ENCODE measurements at places on chromosomes 12 and 14.

DNA sequence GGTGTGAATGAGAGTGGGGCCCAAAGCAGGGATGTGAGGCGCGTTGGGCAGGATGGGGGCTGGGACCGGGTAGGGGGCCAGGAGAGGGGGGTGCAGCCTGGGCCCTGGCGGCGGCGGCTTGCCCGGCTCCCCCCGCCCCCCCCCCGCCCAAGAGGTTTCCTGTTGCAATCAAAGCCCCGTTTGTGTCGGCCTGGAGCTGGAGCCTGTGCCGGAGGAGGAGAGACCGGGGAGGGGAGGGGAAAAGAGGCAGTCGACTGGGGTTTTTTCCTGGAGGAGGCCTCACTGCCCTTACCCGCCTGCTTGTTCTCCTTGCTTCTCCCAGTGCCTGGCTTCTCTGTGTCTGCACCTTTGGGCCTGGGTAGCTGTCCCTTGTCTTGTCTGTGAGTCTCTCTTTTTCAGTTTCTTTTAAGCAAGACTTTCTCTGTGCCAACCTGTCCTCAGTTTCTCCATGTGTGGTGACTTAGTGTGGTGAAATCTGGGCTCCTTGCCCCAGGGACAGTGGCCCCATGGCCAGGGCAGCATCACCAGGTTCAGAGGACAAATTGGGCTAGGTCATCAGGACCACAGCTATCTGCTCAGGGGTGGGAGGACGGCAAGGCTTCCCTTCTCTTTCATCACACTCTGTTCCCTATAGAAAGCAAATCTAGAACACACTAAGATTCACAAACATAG, 8.5 kb downstream of the RARG start:
- no peak for DNase-seq

- DNase-seq: no peak
Observed at GRCh38 chr12:107914460-107914977, 140.0 kb downstream of the ASCL4 start.

GRCh38 chr14:82520765-82521164, 987.1 kb upstream of the SEL1L start:
- DNase-seq: no peak

GRCh38 chr12:108527166-108527496, 12.1 kb downstream of the FICD start:
- no peak for DNase-seq

DNA sequence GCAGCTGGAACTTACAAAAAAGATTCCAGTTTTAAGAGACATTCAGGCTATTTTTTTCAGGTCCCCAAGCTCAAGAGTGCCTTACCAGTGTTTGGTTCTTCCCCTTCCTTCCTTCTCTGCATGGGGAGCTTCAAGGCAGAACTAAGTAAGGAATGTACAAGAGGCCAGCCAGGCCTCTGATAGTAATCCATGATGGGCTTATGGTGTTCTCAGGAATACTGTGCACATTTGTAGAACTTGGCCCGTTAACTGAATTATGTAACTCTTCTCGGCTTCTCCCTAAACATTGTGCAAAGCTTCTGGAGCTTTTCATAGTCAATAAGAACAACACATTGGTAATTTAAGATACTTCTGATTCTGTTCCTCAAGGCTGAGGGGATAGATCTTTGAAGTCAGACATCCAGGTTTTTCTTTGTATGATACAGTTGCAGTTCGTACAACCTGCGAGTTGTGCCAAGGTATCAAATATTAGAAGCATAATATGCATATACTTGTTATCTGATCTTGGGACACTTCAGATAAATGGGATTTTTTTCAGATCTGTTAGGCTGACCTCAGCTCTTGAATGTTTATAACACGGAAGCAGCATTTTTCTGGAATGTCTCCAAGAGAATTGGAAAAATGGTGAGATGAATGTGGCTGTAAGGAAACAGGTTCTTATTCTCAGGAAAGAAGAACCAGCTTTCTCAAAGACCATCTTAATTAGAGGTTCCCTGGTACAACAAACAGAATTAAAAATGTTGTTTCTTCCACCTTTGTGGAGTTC, 148.6 kb downstream of the ANO4 start:
- DNase-seq: no peak

- no peak for DNase-seq
Observed at GRCh38 chr14:100885196-100885595, 18.3 kb downstream of the RTL1 start.

GRCh38 chr12:54053751-54054741, at the start of gene HOXC4:
HOXC4 (plus strand) TSS chr12:54053835; CDS start chr12:54053923, 88 bp downstream.
- peak; percentile 10 for DNase-seq

- DNase-seq: no peak
Observed at GRCh38 chr12:52296572-52297215, 5.4 kb upstream of the KRT81 start.

GRCh38 chr14:27730204-27730603, 1036.4 kb upstream of the FOXG1 start:
- DNase-seq: no peak

DNA sequence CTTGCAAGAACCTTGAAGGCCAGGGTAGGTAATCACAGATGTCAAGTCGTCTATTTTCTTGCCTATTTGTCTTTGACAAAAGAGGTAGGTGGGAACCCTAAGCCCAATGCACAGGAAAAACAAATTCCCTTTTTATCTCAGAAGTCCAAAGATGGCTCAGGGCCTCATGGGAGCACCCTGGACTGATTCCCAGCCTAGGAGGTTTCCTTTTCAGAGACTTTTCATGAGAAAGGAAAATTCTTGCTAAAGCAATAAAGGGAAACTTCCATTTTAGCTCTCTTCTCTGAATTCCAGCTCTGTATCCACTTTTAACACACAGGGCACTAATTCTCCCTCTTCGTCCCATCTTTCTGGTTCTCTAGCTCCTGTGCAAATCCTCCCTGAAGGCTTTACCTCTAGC, 1.2 kb downstream of the ZNF641 start:
- no peak for DNase-seq

- no peak for DNase-seq
Observed at GRCh38 chr12:114848666-114849065, 164.7 kb upstream of the TBX3 start.

- DNase-seq: no peak
Observed at GRCh38 chr14:63155511-63156185, 48.6 kb upstream of the RHOJ start.

DNA sequence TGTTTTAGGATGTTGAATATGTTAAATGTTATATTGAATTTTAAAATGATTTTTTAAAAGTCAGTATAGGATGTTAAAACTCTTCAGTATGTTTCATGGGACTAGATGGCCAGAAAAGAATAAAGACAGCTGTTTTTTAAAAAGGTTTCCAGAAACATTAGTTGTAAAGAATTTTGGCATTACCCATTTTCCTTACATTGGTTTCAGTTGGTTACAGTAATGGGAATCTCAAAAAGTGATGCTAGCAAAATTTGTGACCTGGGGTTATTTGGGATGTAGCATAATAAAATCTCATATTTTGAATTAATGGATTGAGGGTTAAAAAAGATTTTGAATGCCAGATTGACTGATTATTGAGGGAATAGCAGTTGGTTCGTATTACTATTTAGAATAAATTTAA, 25.3 kb downstream of the EID3 start:
- no peak for DNase-seq

GRCh38 chr12:57836442-57837375, 9.8 kb downstream of the CTDSP2 start:
- DNase-seq: peak; percentile 45

GRCh38 chr12:130461839-130462557, 124.3 kb downstream of the PIWIL1 start:
- no peak for DNase-seq

DNA sequence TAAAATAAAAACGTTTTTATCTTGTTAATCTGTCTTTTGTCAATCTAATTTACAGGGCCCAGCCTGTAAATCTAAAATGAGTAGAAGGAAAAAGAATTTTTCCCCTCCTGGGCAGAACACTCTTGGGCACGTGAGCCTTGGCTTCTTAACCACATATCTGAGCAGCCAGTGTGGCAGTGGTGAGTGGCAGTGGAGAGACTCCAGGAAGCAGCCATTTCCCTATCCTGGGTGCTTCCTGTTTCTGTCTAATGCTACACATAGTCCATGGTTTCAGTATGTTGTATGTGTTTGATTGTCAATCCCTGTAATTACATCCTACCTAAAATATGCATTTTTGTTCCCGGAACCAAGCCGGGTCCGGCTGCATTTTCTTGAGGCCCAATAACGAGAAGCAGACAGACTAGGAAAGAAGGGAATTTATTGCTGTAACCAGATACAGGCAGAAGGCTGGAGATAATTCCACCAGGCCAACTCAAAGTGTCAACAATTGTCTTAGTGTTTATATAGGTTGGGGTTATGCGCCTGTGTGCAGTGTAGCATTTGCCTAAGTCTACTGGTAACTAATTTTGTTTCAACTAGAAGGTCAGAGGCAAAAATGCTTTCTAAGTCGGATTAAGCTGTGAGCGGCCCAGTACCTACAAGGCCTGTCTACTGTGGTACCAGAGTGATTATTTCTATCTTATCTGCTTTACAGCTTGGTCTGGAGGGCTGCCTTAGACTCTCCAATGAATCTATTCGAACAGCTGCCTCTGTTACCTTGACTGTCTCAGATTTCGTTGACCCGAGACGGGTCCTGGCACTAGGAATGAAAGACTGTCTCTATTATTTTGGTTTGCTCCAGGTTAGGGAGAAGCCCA, 82.4 kb upstream of the RESF1 start:
- DNase-seq: no peak

DNA sequence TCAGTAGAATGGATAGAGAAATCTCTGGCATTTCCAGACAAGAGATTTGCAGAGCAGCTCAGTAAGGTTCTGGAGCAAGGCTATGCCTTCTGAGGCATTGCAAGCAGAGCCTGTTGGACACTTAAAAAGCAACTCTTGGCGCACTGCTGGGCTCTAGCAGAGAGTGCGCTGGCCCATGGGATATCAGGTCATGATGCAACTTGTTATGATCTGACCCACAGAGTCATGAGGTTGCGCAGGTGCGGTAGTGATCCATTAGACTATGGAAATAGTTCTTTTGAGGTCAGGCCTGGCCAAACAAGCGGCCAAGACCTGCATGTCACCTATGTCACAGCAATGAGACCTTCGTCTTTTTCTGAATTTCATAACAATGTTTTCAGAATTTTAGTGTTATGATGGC, 168.6 kb downstream of the TMTC3 start:
- no peak for DNase-seq

DNA sequence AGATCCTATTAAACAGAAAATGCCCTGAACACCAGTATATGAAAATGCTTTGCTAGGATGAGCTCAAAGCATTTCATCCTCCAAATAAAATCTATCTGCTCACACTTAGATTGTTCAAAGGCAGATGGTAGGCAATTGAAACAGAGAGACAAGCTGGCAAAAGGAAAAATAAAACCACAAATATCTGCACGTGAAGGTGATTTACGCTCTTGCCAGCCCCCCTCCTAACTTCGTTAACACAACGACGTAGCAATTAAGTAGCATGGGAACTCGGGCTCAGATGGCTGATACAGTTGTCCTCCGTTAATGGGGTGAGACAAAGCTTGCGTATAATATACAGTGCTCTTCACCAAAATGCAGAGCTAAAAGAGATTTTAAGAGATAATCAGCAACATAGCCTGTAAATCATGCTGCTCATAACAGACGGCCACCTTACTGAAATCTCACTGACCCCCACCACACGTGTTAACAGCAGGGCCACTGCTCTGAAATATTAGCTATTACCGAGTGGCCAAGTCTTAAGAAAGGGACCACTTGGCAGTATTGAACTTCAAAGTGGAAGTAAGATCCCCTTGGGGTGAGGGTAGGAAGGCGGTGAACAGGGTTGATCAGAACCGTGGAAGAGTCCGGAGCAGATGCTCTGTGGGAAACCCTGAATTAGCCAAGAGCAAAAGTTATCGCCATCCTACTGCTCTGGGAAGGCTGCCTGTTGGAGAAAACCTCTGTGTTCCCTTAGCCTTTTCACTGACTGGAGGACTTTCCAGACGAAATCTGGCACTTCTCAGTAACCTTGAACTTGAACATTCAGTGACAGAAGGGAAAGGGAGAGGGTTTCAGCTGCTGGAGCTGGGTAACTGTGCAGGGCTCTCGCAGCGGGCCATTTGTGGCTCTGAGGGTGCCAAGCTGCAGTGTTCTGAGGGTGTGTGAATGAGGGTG, 23.1 kb downstream of the ETV6 start:
- no peak for DNase-seq

- peak; percentile 83 for DNase-seq
Observed at GRCh38 chr14:99261912-99262787, 9.8 kb downstream of the BCL11B start.

- DNase-seq: no peak
Observed at GRCh38 chr14:89598548-89599186, 181.6 kb upstream of the FOXN3 start.

GRCh38 chr14:95409477-95410272, 90.0 kb upstream of the CLMN start:
- DNase-seq: no peak

DNA sequence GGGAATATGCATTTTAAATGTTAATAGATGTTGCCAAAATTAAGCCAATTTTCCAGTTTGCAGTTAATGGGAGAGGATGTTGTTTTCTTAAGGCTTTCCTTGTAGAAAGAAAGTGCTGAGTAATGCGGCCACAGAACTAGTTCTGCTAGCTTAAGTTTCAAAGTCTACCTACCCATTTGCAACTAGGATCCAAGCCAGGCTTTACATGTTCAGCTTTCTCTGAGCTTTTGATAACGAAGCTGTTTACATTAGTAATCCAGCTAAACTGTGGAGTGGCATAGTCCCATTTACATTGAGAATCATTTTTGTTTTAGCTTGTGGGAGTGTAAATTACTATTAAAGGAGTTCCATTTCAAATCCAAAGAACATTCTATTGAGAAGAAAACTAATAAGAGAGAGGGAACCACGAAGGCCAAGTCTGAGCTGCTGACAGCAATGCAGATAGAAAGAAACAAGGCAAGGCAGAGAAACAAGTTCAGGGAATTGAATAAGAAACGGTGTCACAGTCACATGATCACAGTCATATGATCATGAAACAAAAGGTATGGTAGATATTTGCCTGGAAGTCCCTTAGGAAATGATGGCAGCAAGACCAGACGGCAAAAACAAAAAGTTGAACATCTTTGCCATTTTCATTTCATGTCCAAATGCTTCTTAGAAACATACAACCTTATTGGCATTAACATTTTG, 274.9 kb downstream of the PAWR start:
- DNase-seq: no peak

DNA sequence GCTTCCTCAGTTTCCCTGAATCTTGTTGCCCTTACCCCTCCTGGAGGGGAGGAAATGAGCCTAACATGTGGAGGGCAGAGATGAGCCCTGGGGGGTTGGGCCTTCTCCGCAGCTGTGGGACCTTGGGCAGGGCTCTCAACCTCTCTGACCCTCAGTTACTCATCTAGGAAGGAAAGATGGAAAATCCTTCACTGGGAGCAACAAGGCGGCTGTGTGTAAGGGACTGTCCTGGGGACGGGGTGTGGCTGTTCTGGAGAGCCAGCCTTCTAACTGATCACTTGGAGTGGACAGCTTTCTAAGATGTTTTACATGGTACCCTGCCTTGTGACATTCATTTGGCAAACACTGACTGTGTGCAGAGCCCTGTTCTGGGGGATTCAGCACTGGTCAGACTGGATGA, 14.7 kb downstream of the BEGAIN start:
- no peak for DNase-seq

- no peak for DNase-seq
Observed at GRCh38 chr14:50871914-50872732, at the start of gene ABHD12B. ABHD12B (plus strand) TSS chr14:50872053; CDS start chr14:50872175, 122 bp downstream.

- DNase-seq: no peak
Observed at GRCh38 chr12:24039113-24039525, 89.6 kb upstream of the SOX5 start.

GRCh38 chr14:106883218-106883692, 1356.9 kb downstream of the TMEM121 start:
- peak; percentile 87 for DNase-seq

GRCh38 chr12:6936636-6937480, 6.8 kb upstream of the RNU7-1 start:
- peak; percentile 76 for DNase-seq

- no peak for DNase-seq
Observed at GRCh38 chr14:31897581-31898186, 179.4 kb upstream of the ARHGAP5 start.

- no peak for DNase-seq
Observed at GRCh38 chr12:11615481-11615880, 34.0 kb upstream of the ETV6 start.

All from activated CD4-positive, alpha-beta T cell treated with anti-CD3 and anti-CD28 coated beads for 48 hours (primary cell).